ENCODE measurements at places on chromosomes 6 and 20.

DNA sequence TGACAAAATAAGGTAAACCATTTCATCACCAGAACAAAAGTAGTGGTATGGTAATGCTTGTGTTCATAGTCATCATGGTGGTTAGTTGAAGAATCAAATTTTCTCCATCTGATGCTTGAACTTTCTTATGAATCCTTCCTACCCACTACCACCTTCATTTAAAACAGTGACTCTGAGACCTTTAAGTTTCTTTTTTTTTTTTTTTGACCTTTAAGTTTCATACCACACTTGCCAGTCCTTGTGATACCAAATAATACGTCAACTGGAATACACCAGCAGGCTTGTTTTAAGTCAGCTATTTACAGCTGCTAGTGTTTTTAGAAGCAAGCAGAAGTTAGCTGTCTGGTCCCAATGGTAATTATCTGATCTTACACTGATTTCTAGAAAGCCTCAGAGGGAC, 413.4 kb upstream of the SOX4 start:
- no peak for DNase-seq

GRCh38 chr20:51752343-51752951, 15.7 kb downstream of the ATP9A start:
- DNase-seq, result no peak

- DNase-seq, result no peak
Measured at GRCh38 chr6:19024737-19025136, 637.6 kb downstream of the RNF144B start.

- DNase-seq, result no peak
Measured at GRCh38 chr6:111862314-111862713, 10.9 kb downstream of the FYN start.

- no peak for DNase-seq
Measured at GRCh38 chr6:43790031-43790430, 20.0 kb downstream of the VEGFA start.

GRCh38 chr20:15976047-15976736, 597.1 kb downstream of the KIF16B start:
- DNase-seq, result no peak

DNA sequence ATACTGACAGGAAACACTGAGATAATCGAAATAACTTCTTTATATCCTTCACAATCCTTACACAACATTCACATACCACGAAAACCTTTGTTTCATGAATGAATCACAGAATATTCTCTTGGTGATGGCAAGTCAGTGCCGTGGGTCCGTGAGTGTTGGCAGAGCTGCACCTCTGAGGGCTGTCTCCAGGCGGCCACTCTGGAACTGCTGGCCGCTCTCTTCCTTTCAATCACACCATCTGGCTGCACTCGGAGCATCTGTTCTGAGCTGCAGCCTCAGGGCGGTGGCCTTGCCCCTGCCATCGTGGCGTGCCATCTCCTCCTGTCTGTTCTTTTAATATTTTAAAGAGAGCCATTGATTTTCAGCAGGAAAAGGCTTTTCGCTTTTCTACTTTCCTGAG, 129.4 kb upstream of the AFDN start:
- DNase-seq, result no peak

- no peak for DNase-seq
Measured at GRCh38 chr20:18412221-18412901, 54.5 kb downstream of the DZANK1 start.

DNA sequence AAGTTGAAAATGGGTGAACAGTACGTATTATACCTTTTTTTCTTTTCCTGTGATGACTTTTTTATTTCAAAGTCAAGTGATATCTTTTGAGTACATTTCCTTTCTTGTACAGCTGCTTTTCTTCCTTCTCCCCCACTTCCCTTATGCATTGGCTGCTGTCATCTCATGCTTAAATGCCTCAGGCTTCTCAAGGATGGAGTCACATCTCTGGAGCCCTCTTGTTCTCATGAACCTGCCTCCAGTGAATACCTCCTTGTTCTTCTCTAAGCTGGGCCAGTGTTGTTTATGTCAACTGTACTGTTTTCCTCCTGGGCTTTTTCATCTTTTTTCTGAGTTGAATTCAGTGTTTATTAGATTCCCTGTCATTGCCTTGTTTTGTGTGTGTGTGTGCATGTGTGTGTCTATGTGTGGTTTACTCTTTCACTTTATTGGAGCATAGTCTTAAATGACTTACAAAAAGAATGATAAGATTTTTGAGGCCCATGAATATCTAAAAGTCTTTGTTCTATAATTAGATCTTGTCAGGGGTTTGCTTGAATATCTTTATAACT, 23.6 kb downstream of the STXBP5 start:
- no peak for DNase-seq

- DNase-seq, result no peak
Measured at GRCh38 chr6:30364591-30364990, 19.6 kb downstream of the RPP21 start.

DNA sequence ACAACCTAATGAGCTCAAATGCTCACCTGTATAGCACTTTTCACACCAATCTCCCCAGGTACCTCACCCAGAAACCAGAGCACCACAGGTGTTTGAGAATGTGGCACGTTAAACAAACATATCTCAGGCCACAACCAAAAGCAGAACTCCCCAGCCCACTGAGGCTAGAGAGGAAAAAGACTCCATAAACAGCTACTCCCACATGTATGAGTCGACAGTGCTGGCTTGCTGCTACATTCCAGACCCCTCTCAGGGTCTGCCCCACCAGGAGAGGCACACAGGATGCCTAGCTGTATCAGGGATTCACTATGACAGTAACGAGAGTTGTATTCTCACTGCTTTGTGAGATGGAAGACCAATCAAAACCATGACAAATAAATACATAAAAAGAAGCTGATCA, 242.6 kb upstream of the ARID1B start:
- DNase-seq, result no peak

DNA sequence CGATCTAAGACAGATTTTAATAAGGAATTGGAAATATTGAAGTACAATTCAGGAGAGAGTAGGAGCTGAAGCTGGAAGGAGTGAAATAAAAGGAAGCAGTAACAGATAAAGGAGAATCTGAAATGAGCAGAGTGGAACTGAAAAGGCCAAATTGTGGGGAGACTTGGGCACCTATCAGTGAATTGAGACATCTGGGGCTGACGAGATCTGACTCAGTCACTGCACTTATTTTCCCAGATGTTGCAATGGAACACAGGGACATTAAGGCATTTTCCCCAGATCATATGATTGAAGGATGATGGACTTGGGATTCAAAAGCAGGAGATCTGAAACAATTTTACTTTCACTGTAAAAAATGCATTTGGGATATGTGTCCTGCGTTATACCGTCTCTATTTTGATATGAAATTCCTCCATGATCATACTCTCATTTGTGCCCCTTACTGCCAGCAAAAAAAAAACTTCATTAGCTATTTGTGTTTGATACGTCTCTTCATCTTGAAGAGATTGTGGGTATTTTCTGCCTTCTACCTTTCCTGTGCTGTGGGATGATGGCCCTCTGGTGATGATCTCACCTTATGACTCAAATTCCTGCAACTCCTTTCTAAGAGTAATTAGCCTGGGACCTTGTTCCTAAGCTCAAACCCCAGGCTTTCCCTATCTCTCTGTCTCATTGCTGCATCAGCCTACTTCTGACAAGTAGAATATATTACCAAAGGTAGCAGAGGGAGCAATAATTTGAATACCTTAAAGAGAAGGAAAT, 278.5 kb upstream of the MAN1A1 start:
- no peak for DNase-seq

- no peak for DNase-seq
Measured at GRCh38 chr6:109255946-109256640, 126.2 kb downstream of the CD164 start.

GRCh38 chr6:111925296-111925695, 52.0 kb upstream of the FYN start:
- no peak for DNase-seq

DNA sequence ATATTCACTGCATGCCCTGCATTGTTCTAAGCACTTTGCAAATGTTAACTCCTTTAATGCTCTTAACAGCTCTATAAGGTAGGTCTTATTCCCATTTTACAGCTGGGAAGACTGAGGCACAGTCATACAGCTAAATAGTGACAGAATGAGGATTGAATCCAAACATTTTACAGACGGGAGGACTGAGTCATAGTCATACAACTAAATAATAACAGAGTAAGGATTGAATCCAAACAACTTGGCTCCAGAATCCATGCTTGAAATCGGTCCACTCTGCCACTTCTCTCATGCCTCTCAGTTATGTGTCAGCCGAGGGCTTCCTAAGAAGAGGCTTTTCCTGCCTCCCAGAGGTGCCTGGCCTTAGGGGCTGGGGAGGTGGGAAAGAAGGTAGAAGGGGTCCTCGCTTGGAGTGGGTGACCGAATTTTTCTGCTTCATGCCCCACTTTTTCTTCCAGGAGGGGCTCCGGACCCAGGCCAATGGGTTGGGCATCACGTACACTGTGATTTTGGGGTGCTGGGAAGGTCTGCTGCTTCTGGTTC, 137.4 kb upstream of the RNF24 start:
- DNase-seq, result no peak

DNA sequence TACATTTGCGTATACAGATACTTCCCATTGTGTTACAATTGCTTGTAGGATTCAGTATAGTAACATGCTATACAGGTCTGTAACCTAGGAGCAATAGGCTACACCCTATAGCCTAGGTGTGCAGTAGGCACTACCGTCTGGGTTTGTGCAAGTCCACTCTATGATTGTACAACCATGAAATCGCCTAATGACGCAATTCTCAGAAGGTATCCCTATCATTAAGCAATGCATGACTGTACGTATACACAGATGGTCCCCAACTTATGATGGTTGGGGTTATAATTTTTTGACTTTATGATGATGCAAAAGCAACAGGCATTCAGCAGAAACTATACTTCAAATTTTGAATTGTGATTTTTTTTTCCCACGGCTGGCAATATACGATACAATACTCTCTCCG, 458.2 kb upstream of the NOX3 start:
- no peak for DNase-seq

DNA sequence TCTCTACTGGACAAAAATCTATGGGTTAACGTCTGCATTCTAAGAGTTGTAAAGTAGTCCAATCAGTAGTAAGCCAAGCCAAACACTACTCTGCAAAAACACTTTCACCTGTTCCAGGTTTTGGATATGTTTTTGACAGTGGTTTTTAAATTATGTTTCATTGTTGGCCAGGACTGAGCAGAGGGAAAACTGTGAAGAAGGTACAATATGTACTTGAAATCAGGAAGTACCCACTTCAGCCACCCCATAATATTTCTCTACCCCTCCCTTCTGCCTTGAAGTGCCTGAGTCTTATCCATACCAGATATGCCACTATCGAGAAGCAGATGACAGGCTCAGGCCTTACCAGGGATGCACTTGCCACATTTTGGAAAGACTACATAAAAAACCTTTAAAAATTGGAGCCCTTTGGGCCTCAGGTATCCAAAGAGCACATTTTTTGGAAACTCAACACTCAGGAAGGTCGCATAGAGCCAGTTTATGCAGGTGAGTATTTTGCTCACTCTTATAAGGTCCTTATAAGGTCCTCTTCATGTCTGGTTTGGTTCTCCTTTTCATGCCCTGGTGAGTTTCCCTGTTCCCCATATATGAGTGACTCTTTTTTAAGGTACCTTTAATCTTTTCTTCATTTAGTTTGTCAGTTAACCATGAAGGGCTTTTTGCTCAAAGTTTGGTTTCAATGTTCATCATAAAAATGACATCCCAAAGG, 859.3 kb upstream of the FLRT3 start:
- no peak for DNase-seq

GRCh38 chr6:7193122-7193521, 85.4 kb downstream of the RREB1 start:
- no peak for DNase-seq

Data from T-helper 9 cell (primary cell).